ENCODE measurements at places on chromosomes 11 and 22.

DNA sequence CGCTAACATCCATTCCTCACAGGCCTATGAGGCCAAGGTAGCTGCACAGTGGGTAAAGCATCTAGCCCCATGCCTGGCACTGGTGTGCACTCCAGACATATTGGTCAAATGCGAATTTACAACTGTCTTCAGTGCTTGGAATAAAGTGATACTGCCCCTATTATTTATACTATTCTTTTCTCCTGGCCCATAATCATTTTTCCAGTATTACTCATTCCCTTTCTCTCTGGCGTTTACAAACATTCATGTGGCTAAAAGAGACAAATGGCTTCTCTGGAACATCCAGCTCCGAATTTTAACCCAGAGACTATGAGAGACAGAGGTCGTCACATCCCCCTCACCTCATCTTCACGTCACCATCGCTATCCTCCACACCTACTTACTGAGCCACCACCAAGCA, 87.2 kb upstream of the PITPNB start:
- DNase-seq = no peak

GRCh38 chr22:16866167-16866566, 41.0 kb upstream of the XKR3 start:
- no peak for DNase-seq

DNA sequence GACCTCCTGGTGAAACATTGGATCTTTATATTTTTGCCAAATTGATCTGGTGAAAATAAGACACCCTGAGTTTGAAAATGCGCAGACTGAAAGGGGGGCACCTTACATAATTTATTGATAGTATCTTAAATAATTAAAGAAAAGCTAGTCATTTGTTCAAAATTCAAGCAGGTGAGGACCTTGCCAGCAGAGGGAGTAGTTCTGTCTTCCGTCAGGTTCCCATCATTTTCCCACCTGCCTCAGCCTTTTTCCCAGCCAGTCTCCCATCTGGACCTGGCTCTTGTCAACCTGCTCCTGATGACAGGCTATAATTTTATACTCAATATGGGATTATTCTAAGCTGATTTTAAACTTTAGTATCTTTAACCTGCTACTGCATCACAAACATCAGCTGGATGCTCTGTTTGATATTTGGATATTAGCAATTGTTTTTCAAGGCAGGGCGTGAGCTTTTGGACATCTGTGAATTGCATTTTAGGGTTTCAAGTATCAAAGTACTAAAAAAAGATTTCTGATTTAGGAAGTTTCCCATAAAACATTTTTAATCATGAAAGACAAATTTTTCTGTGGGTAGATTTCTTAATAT, 132.0 kb downstream of the ELP4 start:
- no peak for DNase-seq

DNA sequence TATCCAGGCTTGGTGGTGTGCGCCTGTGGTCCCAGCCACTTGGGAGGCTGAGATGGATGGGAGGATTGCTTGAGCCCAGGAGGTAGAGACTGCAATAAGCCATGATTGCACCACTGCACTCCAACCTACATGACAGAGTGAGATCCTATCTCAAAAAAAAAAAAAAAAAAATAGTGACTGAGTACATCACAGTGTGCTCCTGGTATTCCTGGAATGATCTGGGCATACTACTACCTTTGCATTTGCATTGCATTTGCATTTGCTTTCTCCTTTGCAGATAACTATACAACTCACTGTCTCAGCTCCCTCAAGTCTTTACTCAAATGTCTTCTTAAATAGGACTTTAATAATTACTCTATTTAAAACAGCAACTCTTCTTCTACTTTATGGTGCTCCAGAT, 51.8 kb downstream of the DLG2 start:
- no peak for DNase-seq

DNA sequence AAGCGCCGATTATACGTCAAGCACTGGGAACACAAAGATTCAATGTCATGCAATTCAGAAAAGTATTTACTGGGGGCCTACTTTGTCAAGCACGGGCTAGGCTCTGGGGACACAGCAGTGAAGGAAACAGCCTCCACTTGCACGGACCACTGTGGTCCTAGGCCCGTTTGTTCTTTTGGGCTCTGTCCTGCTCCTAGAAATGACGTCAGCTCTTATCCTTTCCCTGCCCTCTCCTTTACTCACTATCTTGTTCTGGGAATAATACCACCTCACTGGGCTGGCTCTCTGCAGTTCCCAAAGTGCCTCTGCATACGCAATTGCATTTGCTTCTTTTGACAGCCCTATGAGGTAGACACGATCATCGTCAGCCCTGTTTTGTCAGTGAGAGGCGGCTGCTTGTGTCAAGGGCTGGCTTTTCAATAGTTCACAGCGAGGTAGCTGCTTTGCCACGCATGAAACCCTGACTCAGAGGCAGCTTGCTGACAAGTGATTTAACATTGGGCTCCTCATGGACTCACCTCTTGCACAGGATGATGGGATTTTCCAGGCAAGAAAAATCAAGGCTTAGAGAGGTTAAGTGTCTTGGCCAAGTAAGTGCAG, 22.9 kb upstream of the IGSF22 start:
- no peak for DNase-seq

DNA sequence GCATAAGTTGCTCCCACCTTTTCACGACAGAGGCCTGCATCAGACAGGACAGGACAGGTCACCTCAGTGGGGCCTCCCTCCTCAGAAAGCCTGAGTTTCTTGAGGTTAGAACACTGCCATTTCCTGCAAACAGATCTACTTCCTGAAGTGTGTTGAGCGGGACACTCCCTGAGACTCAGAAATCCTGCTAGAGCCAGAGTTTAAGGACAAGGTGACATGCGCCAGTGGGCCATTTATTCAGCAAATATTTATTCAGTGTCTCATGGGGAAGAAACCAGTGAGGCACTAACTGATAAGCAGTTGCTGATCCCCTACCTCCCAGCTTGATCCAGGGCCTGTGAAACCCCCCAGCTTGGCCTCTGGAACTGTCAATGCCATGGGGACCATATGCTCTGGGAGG, 454.6 kb downstream of the SOX6 start:
- DNase-seq = no peak

DNA sequence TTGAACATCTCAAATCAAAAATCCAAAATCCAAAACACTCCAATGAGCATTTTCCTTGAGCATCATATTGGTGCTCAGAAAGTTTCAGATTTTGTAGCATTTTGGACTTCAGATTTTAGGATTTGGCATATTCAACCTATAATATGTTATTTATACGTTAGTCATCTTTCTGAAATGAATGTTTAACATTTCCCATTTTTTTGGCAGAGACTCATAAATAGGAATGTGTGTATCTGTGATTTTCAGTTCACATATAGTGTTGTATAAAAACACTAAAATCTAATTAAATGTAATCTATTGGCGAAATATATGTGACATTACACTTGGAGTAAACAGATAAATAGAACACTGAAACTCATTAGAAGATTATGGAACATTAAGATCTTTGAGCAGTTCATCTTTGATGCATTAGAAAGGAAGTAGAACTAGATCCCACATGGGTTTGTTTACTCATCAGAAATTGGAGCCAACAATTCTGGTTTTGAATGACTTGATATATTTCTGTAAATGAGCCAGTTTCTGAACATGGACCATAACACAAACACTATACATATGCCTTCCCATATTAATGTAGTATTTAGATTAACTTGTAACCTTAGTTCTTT, 153.1 kb downstream of the UVRAG start:
- no peak for DNase-seq

- no peak for DNase-seq
These were observed 12.3 kb upstream of the CACNA1I start for GRCh38 chr22:39558254-39558727.

DNA sequence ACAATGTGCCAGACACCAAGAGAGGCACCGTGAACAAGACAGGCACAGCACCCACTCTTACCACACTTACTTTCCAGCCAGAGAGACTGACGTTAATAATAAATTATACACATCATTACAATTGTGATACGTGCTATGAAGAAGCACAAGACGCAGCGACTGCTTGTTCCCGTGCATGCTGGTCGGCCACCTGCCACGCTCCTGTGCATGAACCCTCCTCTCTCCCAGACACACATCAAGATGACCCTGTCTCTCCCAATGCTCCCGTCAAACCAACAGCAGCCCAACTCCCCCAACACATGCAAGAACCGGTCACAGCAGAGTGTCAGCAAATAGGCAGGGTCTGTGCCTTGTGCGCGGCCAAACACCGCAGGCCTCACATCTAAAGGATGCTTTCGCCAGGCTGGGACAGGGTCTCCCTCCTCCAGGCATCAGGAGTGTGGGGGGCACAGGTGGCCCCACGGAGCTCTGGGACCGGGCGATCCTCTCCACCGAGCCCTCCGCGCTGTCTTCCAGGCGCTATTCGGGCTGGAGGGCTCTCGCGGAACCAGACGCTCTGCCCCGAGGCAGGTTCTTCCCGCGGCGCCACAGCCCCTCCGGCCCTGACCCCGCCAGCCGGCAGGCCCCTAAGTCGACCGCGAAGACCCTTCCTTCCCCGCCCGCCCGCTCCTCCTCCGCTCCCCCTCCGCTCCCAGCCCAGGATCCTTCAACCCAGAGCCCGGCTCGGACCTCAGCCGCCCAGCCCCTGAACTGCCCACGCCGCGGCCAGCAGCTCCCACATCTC, 533 bp downstream of the SERGEF start:
- no peak for DNase-seq

- DNase-seq = peak; percentile 62
These were observed 17.7 kb upstream of the GRK3 start for GRCh38 chr22:25546751-25547150.

DNA sequence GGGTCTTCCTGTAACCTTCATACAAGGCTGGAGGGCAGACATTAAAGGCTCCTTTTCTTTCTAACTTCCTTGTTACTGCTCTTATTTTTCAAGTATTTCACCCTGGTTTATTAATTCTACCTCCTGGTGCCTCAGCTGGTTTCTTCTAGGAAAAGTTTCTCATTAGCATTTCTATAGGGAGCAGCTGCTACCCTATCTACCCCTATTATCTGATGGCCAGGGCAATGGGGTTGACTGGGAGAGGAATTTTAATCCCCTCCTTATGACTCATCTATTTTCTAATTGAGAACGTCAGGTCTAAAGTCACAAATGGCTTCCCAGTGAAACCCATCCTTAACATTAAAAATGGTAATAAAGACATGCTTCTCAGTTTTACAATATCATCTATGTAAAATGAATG, 5.0 kb downstream of the MAP6 start:
- no peak for DNase-seq

DNA sequence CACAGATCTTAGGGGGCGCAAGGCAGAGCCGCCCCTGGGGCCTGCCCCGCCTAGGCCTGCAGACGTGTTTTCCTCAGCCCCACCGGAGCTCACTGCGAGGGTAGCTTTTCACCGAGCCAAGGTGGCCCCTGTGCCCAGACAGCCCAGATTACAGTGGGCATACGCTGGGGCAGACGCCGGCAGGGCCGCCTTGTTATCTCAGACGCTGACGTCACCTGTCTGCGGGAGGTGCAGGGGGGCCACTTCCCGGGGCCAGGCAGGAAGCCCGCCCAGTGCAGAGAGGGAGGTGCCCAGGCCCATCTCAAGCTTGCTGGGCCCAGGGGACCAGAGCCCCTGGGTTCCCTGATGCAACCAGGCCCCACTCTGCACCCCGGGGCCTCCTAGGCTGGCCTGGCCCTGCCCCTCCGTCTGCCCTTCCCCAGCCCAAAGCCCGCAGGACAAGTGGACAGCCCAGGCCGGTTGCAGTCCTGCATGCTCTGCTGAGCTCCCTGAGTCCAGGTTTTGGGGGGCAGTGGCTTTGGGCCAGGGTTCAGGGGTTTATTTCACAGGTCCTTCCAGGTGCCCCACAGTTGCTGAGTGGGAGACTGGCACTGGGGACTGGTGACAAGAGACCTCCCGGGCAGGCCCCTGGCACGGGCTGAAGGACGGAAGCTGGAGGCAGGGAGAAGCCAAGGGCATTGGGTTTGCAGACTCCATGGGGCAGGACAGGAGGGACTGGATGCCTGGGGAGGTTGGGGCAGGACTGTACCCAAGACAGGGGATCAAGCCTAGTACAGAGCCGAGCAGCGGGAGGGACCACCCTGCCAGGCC, 38.6 kb downstream of the IGF2 start:
- DNase-seq = no peak

GRCh38 chr11:128517451-128518230, 69.7 kb downstream of the ETS1 start:
- DNase-seq = no peak

GRCh38 chr11:8360086-8360828, 96.6 kb upstream of the LMO1 start:
- no peak for DNase-seq

DNA sequence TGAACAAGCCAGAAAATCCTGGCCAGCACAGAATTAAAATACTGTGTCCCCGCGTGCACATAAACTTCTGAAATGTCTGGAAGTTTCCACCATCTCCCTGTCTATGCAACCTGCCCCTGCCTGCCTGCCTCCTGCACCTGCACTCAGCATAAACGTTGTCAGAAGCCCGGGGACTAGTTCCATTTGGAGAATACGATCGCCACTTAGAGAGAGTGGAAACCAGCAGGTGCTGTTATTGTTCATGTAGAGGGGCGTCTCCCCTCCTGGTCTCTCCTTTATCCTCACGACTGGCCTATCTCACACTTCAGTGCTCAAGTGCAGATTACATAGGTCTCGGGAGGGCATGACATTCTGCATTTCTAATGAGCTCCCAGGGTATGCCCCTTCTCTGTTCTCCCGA, 35.6 kb downstream of the MPPED1 start:
- no peak for DNase-seq

DNA sequence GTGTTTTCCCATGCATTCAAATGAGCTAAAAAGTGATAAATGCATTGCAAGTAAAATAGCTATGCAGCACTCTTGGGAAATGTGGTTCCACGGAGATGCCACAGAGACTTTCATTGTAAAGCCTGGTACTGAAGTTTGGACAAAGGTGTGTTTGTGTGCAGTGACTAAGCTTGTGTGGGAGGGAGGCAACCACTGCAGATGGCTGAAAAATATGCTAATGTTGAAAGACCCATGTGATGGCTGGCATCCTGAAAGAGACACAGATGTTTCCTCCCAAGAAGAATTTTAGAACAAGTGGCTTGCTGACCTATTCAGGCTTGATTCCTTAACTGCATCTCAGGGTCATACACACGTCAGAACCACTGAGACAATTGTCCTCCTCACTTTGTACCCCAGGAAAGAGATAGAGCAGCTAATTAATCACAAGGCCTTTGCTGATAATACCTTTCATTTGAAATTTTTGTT, 73.8 kb downstream of the FAM76B start:
- no peak for DNase-seq

DNA sequence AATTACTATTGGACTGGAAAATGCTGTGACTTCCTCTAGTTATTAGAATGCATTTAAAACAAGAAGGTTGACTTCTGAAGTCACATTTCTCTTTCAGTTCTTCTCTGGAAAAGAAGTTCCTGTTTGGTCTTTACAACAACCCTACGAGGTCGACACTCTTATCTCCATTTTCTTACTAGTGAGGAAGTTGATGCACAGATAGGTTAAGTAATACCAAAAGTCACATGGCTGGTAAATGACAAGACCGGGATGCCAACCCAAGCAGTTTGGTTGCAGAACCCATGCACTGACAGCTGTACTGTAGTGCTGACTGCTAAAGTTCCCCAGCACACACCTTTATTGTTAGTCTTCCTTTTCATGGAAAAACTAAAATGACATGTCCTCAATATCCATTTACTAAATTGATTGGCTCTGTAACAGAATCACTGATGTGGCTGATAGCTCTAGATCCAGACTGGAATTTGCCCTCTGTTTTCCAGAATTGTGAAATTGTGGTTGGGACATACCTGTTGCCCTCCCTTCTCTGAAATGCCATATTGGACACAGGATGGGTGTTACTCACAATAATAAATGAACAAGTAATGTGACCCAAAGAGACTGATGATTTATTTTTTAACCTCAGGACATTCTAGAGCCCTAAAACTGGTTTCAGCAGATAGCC, 9.4 kb upstream of the TECTA start:
- peak; percentile 88 for DNase-seq

- DNase-seq = no peak
These were observed 1277.5 kb upstream of the CNTN5 start for GRCh38 chr11:97743205-97743742.
